Fibroblast of lung (primary cell): ENCODE measurements at places on chromosomes 2 and 18. TPM values are rescaled to one million over a fixed set of nuclear protein-coding genes. Genes with fewer than 3 reads are reported as not detected.

The SERPINB4 gene
- not detected in 2 replicates for total RNA-seq

The SMC6 gene
- 21.8 and 22.8 TPM in 2 replicates for total RNA-seq

The HOXD12 gene
- total RNA-seq, result not detected in 2 replicates

The PKP4 gene
- 32.6 and 56.3 TPM in 2 replicates for total RNA-seq

The LYPD6B gene
- not detected in 2 replicates for total RNA-seq

The LHCGR gene
- not detected in 2 replicates for total RNA-seq

The HJURP gene
- 0.26 and 5.8 TPM in 2 replicates for total RNA-seq

The MALL gene
- total RNA-seq, result 3.1 and 3.3 TPM in 2 replicates

The PLCL1 gene
- total RNA-seq, result 0.83 and 1.3 TPM in 2 replicates

The MDH1B gene
- 0.99 and 1.8 TPM in 2 replicates for total RNA-seq

The ARHGEF4 gene
- total RNA-seq, result 0.83 and 1.5 TPM in 2 replicates

The SPDYA gene
- 0.77 and 0.83 TPM in 2 replicates for total RNA-seq

The NFU1 gene
- total RNA-seq, result 50.1 and 57.3 TPM in 2 replicates

The C2orf78 gene
- not detected in 2 replicates for total RNA-seq

The DES gene
- total RNA-seq, result 34.7 and 69.3 TPM in 2 replicates

The RHOB gene
- 85.3 and 171 TPM in 2 replicates for total RNA-seq

The RBKS gene
- 1.3 and 2.6 TPM in 2 replicates for total RNA-seq

The KYNU gene
- 1.5 and 4.6 TPM in 2 replicates for total RNA-seq

The PLEK gene
- not detected in 2 replicates for total RNA-seq

The ZFAND2B gene
- 29.3 and 40.0 TPM in 2 replicates for total RNA-seq

The GNAL gene
- total RNA-seq, result 0.50 and 0.77 TPM in 2 replicates

The MC5R gene
- not detected in 2 replicates for total RNA-seq

The DNER gene
- total RNA-seq, result 0.26 and 0.33 TPM in 2 replicates
